Fibroblast of the aortic adventitia (primary cell): ENCODE measurements at places on chromosomes 16 and 17.

- no peak for DNase-seq
These were observed 80.7 kb downstream of the MPRIP start for GRCh38 chr17:17122781-17123483.

DNA sequence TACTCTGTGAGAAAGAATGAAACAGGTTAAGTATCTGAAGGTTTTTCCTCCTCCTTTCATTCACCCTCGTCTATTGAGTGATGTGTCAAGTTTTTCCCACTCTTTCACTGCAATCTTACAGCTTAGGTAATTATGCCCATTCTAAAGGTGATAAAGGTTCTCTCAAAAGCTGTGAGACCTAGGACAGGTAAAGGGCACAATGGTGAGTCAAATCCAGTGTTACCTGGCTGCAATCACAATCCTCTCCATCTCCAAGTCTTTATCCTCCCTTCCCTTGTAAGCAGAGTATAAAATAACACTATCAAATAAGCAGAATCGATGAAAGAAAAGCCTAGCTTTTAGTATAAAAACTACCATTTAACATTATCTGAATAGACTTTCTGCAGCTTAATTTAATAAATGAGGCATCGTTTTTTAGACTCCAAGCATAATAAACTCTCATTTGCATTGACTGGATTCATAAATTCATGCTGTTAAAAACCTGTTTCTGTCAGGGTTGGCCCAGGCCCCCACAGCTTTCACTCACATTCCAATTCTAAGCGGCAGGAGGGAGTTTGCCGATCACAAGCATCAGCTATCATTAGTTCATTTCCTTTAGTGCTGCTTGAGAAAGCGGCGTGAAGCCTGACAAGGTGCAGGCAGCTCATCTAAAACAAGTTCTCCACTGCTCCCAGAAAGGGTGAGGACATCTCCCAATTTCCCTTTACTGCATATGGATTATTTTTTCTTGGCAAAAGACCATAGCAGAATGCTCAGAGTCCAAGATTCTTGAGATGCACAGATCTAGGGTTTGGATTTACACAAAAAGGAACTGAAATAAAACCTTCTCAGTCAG, 67.8 kb downstream of the CDH8 start:
- DNase-seq, result no peak

DNA sequence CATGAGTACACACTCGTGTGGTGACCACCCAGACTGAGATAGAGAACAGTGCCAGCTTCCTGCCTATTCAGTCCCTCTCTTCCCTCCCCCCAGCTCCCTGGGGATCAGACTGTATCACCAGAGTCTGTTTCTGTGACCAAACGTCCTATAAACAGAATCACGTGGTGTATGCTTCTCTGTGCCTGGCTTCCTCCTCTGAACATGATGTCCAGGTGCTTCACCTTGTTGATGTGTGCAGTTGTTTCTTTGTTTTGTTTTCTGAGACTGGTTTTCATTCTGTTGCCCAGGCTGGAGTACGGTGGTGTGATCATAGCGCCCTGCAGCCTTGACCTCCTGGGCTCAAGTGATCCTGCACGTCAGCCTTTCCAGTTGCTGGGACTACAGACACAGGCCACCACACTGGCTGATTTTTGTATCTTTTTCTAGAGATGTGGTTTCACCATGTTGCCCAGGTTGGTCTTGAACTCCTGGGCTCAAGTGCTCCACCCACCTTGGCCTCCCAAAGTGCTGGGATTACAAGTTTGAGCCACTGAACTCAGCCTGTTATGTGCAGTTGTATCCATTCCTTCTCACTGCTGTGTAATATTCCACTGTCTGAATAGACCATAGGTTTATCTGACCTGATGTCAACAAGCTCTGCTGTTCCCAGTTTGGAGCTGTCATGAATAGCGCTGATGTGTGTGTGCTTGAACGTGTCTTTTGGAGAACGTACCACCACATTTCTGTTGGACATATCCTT, 28.9 kb upstream of the PRM1 start:
- DNase-seq, result no peak

DNA sequence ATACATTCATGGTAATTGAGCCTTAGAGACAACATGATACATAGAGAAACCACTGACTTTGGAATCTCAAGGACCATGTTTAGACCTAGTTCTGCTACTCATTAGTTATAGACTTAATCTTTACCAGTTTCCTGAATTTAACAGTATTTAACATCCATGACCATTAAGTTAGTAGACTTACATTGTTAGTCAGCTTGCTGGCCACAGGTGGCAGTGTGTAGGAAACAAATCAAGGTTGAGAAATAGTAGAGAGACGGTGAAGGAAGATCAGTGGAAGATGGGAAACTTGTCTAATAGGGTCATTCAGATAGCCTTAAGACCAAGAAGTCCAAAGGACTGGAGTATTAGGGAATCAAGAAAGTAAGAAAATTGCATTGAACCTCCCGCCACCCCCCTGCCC, 31.0 kb downstream of the OMG start:
- DNase-seq, result no peak

DNA sequence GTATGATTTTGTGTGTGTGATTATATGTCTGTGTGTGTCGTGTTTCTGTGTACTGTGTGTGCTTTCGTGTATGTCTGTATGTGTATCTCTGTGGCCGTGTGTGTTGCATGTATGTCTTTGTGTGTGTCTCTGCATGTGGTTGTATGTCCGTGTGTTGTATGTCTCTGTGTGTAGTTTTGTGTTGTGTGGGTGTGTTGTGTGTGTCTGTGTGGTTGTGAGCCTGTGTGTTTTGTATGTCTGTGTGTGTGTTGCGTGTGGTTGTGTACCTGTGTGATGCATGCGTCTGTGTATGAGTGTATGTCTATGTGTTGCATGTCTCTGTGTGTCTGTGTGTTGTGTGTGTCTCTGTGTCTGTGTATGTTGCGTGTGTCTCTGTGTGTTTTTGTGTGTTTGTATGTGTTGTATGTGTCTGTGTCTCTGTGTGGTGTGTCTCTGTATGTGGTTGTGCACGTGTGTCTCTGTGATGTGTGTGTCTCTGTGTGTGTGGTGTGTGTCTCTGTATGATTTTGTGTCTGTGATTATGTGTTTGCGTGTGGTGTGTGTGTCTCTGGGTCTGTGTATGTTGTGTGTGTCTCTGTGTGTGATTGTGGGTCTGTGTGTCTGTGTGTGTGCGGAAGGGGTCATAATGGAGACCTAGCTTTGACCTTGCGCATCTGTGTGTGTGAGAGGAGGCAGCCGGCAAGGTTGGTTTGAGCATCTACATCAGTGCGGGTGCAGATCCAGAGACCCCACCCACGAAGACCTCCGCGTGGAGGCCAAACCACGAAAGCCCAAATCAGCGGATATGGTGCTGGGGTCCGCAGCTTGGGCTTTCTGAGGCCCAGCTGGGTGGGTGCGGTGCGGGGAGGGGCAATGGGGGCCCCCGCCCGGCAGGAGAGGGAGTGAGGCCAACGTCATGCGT, 212.6 kb upstream of the GSE1 start:
- DNase-seq, result no peak
